ENCODE measurements at places on chromosomes 12 and 14.

DNA sequence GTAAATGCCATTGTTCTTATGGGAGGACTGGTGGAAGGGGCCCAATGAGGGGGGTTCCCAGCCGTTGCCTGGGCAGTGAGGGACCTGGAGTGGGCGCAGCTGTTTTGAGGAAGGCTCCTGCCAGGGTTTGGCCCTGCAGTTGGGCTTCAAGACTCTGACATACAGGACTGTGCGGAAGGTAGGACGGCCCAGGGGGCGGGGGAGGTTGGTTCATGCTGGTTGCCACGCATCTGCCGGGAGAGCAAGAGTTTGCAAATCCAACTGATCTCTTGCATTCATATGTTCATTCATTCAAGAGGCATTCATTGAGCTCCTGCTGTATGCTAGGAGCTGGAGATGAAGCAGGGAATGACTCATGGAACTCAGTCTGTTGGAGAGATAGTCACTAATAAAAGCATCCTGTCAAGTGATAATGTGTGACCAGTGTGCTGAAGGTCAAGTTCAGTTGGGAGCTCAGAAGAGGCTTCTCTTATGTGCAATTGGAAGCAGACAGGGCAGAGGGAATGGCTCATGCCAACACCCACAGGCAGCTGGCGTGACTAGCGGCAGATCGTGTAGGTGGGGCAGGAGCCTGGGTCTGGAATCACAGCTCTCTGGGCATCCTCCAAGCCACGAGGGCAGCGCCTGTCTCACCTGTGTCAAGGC lies 7.8 kb downstream of the SH2B3 start:
- no peak for DNase-seq

- DNase-seq = peak; percentile 78
Measured at GRCh38 chr14:50038398-50039119, 77.8 kb downstream of the VCPKMT start.

DNA sequence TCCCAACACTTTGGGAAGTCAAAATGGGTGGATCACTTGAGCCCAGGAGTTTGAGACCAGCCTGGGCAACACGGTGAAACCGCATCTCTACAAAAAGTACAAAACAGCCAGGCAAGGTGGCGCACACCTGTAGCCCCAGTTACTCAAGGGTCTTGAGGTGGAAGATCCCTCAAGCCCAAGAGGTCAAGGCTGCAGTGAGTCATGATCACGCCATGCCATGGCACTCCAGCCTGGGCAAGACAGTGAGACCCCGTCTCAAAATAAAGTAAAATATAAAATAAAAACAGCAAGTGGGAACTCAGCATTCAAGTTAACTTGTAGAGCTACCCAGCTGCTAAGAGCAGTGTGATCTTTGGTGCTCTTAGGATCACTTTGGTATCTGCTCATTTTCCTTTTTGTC lies 12.7 kb downstream of the RFC5 start:
- no peak for DNase-seq

- no peak for DNase-seq
Measured at GRCh38 chr12:131775392-131776236, 52.6 kb upstream of the MMP17 start.

DNA sequence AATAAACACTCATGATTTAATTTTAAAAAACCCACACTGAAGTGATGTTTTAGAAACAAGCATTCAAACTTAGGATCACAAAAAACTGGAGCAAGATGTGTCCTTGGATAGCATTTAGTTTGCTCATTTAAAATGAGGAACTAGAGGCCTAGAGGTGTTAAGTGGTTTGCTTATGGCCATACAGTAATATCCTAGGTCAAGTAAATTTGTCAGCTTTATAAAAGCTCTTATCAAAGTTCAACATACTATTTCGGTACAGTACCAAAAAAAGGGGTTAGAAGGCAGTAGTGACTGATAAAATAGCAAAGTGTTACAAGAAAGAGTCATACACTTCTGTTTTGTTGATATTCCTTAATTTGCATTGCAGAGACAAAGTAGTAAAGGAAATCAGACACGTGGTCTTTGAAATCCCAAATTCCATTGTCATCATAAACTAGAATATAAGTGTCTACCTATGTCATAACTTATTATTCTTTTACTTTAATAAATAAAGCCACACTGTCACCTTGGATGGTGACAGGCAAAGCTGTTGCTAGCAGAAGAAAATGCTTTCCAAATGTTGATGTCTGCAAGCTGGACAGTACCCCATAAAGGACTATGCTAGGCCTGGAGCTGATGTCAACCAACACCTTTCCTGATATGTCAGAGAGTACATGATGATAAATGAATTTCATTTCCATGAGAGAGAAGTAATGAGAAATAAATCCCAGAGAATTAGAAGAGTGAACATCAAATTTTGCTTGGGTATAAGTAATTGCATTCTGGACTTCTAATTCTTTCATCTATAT lies 17.6 kb upstream of the SRP54 start:
- no peak for DNase-seq

DNA sequence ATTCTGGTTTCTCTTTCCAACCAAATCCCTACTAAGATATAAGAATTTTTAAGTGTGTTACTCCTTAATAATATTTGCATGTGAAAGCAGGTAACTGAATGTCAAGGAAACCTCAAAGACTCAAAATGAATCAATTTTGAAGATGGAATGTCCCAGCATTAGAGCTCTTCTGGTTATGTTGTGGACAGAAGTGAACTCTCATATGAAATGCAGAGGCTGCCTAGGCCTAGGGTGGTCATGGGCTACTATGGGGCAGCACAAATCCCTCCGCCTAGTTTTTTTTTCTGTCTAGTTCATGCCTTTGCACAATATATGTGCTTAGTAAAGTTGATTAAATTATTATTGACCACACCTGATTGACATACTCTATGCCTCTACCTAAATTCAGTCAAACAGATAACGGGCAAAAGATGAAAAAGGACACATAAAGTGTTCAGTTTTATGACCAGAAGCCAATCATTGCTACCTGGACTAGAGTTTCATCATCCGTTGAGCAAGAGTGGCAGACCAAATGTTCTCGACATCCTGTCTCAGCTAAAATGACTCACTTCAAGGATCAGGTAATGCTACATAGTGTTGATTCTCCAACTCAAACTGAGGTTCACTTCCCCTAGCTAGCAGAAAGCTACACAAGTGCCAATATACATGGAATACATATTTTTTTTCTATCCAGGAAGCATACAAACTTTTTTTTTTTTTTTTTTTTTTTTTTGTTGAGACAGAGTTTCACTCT lies 1211.4 kb downstream of the VRK1 start:
- DNase-seq = no peak

DNA sequence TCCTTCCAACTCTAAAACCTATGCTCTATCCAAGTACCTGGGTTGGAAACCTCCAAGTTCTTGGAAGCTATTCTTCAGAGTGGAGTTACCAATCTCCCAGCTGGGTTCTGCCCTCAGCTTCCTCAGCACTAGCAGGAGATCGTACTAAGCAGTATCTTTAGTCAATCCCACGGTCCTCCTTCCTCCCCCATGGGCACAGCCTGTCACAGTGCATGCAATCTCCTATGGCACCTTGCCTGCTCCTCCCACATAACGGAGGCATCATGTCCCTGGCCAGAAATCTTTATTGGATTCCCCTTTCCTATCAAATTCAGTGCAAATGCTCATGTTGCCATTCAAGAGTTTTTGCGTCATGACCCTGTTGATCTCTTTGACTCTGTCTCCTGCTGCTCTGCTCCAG lies 5.4 kb upstream of the LPAR5 start:
- DNase-seq = no peak

GRCh38 chr12:123807670-123808069 lies 45.6 kb downstream of the DNAH10 start:
- no peak for DNase-seq

- no peak for DNase-seq
Measured at GRCh38 chr14:95440496-95440895, 76.0 kb downstream of the SYNE3 start.

- DNase-seq = no peak
Measured at GRCh38 chr14:88388741-88389282, 3.4 kb downstream of the SPATA7 start.

DNA sequence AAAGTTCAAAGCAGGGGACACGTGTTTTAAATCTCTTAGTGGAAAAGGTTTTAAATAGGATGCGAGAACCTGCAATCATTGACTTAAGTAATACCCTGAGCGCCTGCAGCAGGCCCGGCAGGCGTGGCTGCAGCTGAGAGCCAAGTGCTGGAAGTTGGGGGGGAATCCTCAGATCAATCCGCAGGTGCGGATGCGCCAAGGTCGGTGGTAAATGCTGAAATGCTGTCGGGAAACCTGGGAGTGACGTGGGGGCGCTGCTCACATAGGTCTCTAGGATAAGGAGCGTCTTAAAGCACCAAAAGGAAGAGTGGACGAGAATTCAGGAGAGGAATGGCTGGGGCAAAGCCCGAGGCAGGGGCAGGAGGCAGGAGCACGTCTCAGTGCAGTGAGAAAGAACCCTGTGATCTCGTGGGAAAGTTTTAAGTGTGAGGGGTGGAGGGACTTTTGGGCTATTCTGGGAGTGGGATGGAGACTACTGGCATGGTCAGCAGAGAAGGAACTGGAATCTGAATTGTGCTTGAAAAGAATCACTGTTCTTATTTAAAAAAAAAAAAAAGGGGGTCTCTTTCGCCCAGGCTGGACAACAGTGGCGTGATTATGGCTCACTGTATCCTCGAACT lies 883 bp upstream of the CDCA4 start:
- DNase-seq = no peak

GRCh38 chr12:91191513-91192111 lies 9.0 kb upstream of the DCN start:
- DNase-seq = no peak

GRCh38 chr14:93959239-93960107 lies 16.9 kb downstream of the ASB2 start:
- DNase-seq = peak; percentile 93

DNA sequence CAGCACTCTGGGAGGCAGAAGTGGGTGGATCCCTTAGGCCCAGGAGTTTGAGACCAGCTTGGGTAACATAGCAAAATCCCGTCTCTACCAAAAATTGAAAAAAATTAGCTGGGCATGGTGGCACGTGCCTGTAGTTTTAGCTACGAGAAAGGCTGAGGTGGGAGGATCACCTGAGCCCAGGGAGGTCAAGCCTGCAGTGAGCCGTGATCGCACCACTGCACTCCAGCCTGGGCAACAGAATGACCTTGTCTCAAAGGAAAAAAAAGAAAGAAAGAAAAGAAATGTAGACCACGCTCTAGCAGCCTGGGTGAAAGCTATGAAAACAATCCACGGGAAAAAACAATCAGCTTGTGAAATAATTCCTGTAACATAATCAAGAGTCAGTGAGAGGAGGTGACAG lies 29.0 kb downstream of the SARNP start:
- DNase-seq = no peak

DNA sequence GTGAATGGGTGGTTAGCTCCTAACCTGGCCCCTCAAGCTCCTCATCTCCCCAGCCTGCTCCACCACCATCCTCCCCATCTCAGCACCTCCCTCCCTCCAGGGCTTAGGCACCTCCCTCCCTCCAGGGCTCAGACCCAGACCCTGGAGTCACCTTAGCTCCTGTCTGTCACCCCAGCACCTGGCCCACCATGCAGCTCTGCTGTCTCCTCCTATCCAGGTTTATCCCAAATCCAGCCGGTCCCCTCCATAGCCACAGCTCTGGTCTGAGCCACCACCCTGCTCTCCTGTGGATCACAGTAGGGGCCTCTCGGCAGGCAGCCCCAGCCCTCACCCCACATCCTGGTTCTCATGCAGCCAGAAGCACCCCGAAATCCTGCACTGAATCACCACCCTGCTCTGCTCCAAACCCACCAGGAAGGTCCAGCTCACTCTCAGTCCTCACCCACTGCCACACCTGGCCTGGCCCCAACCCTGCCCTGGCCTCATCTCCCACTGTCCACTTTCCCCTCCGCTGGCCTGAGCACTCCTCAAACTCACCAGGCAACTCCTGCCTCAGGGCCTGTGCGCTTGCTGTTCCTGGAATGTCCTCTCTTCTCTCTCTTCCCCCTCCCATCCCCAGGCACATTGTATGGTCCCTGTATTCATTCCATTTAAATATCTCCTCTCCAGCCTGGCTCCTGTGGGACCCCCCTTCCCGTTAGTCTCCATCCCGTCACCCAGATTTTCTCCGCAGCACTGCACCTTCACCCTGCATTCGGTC lies 62.6 kb downstream of the DIO3 start:
- no peak for DNase-seq

- no peak for DNase-seq
Measured at GRCh38 chr14:76196980-76197695, 45.4 kb downstream of the GPATCH2L start.

GRCh38 chr14:69701291-69701690 lies 65.7 kb upstream of the SRSF5 start:
- no peak for DNase-seq

DNA sequence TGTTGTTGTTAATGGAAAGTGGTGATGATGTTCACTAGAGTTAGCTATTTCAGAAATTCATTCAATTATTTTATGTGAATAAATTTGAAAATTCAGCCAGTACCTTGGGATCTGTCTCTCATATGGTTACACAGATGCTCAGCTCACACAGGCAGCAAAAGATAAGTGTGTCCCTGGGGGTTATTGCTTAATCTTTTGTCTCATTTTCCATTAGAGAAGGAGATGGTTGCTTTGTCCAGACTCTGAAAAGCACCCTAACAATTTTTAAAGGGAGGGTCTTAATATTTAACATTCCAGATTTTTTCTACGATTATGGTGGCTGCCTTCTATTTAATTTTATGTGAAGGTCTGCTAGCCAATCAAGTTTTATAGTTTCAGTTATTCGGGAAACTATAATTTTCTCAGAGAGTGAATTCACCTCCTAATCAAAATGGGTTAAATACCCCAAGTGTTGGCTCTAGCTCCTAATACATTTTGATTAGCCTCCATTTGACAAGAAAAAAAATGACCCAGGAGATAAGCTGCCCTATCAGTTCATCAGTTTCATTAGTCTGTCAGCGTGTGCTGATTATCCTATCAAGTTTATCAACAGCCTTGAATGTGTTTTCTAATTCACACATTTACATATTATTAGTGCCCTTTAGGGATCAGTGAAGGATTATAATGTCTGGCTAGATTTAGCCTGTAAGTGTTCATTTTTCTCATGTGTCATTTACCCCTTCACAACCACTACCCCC lies 282.1 kb downstream of the TMTC2 start:
- DNase-seq = no peak

GRCh38 chr14:103705504-103706284 lies 9.6 kb downstream of the XRCC3 start:
- DNase-seq = no peak

- no peak for DNase-seq
Measured at GRCh38 chr12:102026728-102027127, 35.1 kb downstream of the WASHC3 start.

DNA sequence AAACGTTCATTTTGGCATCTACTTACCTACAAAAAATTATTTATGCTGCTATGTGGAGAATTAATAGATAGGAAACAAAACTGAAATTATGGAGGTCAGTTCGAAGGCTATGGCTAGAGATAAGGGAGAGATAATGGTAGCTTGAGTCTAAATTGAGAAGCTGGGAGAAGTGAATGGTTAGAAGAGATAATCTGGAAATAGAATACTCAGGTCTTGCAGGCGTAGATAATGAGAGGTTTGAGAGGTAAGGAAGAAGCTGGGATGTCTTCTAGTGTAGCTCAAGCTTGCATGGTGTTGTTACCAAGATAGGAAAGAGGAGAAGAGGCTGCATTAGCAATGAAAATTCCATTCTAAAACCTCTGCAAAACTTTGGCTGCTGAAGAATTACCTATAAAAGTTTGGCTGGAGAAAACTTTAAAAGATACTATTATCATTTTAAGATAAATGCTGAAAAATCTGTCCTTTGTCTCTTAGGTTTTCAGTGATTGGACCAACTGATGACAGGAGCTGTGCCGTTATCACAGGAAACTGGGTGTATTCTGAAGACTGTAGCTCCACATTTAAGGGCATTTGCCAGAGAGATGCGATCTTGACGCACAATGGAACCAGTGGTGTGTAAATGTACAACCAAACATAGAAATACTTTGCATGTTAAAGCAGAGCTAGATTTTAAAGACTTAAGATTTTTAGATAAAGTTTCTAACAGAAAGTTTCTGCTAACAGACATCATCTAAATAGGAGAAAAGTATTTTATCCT lies 14.1 kb downstream of the KLRF2 start:
- no peak for DNase-seq
